SK-N-SH (cell line): ENCODE measurements at places on chromosomes 2 and 18.

DNA sequence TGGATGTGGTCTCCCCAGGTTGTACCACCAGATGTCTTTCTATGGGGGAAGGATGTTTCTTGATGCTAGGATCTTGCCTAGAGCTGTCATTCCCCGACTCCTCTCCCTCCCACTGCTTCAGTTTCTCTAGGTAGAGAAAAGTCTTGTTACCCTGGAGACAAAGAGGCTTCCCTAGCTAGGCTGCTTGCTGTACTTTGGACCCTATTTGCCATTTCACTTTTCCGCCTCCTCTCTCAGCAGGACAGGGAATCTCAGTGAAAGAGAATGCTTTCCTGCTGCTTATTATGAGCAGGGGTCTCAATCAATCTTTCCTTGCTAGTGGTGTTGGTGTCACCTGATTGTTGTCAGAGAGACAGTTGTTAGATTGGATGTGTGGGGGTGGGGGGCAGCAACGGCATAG, 818.8 kb upstream of the GYPC start:
- DNase-seq: no peak

- DNase-seq: no peak
Measured at GRCh38 chr2:221318376-221319130, 253.6 kb downstream of the EPHA4 start.

DNA sequence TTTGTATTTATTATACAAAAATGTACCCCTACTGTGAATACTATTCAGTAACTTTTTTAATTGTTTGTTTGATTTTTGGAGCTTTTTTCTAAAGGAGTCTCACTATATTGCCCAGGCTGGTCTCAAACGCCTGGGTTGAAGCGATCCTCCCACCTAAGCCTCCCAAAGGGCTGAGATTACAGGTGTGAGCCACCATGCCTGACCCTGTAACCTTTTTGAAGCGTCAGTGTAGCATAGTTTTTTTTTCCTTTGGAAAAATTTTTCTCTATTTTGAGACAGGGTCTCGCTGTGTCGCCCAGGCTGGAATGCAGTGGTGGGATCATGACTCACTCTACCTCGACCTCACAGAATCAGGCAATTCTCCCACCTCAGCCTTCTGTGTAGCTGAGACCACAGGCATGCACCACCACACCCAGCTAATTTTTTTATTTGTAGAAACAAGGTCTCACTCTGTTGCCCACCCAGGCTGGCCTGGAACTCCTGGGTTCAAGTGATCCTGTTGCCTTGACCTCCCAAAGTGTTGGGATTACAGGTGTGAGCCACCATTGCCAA, 2.0 kb downstream of the GMCL1 start:
- no peak for DNase-seq

- DNase-seq: no peak
Measured at GRCh38 chr18:37452682-37453385, 112.8 kb downstream of the CELF4 start.

GRCh38 chr2:102420290-102420689, 2.7 kb upstream of the IL18RAP start:
- DNase-seq: no peak

- DNase-seq: no peak
Measured at GRCh38 chr18:9428862-9429661, 46.3 kb upstream of the RALBP1 start.

DNA sequence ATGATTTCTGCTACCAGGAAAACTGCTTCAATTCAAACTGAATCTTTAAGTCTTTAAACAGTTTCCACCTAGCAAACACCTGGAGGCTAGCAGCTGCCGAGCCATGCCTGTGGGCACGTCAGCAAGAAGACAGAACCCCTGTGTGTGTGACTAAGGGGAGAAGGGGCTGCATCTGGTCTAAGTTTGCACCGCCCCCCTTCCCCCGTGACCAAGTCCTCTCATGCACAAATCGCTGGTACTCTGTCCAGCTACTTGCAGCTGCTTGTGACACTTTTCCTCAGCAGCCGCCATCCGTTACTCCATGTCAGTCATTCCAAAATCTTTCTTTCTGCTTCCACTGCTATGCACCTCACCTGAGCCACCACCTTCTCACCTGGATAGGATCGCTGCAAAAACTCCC, 355.0 kb downstream of the SS18 start:
- no peak for DNase-seq

- no peak for DNase-seq
Measured at GRCh38 chr18:3248658-3249359, 1.2 kb downstream of the MYL12A start.

GRCh38 chr2:14363137-14363536, 269.4 kb upstream of the LRATD1 start:
- DNase-seq: no peak

DNA sequence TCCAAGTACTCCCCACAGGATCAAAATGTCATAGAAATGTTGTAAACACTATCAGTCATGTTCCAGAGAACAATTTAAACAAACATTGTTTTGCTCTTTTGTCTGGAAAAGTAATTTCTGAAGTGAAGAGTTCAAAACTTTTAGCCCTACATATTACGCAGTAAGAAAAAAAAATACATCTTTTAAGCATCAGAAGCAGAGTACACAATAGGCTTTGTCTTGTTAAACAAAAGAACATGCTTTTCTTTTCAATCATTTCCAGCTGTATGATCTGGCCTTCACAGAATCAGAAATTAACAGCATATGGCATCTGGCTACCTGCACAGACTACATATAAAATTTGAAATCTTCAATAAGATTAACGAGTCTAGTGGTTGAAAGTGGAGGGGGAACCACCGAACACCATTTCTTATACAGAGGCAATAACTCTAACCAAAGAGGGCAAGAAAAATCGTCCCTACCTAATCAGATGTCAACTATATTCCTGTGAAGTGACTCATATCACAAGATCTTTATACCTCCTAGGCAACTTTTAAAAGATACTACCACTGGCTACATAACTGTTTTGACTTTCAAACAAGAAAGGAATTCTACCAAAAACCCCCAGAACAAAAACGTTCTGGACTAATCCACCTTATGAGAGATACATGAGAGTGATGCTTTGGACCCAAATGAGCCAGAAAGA, 149.3 kb downstream of the EXOC6B start:
- no peak for DNase-seq

DNA sequence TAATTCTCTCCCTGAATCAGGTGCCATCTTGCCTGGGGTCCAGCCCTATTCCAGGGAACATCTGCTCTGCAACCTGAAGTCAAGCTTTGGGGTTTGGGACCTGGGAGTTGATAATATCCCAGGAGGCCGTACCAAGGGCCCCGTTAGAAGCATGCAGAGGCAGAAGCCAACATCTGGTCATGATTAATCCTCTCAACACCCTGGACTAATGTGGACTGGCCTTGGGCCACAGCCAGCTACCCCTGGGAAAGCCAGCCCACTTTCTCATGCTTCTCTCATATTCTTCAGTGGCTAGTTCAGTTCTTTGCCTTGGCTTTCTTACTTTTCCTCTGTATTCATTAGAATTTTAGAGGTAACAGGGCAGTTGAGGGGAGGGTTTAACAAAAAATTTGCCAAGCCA, 515.6 kb upstream of the NRP2 start:
- DNase-seq: peak; percentile 14

- DNase-seq: no peak
Measured at GRCh38 chr18:59458575-59458974, 99.5 kb upstream of the LMAN1 start.
